ENCODE measurements at places on chromosomes 7 and 10.
A peak's percentile ranks its signal among the peaks of the same experiment; 100 is the strongest.

DNA sequence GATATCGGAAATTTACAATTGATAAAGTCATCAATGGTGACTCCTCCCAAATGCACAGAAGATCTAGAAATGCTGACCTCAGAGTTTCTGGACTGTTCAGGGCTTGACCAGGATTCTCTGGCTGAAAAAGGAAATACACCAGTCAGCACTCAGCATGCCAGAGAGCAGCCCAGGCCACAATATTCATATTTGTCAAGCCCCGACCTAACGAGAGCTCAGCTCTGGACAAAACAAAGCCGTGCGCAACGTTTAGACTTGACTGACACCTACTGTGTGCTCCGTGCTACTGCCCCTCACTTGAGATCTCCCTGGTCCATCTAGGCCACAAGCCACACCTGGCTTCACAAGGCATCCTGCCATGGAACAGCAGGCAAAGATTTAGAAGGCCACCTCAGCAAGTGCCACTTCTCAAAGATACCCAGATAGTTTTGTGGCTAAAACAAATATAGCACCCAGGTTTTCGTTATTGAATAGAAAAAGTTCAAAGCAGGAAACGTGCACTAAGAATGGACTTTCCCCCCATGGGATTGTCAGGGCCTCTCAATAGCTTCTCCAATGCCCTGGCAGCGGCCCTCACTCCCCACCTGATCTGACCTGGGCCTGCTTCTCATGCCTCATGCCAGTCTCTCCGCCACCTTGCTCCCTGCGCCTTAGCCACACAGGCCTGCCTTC, 218.3 kb downstream of the FAM107B start:
- no peak for DNase-seq

DNA sequence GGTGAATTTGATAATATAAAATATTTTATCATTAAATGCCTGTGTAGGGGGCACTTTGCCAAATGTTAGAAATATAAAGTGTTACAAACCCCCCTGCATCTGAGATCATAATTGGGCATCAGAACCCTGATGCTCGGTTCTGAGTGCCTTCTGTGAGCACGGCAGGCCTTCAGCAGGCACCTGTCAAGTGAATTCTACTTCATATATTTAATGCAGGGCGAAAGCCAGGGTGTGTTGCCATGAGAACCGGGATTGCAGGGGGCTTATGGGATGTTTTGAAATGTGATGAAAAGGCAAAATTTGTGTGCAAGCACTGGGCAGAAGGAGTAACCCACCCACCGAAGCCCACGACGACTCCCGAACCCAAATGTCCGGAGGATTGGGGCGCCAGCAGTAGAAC, 57.2 kb downstream of the MRC1 start:
- DNase-seq, result no peak

DNA sequence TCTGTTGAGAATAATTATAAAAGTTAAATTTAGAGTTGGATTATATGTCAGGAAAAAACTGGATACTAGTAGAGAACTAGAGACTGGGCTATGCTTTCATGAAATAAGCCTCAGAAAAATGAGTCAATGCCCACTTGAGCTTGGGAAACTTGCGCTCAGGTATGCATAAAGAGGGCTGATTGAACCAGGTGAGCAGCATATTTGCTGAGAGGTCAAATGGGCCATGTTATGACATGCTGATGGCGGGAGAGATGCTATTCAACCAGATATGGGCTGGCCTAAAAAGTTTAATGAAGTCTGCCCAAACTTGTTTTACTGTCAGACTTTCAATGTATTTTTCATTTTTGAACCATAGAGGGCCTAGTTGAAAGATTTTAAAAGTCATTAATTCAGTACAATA, 837.6 kb upstream of the GHITM start:
- DNase-seq, result no peak

DNA sequence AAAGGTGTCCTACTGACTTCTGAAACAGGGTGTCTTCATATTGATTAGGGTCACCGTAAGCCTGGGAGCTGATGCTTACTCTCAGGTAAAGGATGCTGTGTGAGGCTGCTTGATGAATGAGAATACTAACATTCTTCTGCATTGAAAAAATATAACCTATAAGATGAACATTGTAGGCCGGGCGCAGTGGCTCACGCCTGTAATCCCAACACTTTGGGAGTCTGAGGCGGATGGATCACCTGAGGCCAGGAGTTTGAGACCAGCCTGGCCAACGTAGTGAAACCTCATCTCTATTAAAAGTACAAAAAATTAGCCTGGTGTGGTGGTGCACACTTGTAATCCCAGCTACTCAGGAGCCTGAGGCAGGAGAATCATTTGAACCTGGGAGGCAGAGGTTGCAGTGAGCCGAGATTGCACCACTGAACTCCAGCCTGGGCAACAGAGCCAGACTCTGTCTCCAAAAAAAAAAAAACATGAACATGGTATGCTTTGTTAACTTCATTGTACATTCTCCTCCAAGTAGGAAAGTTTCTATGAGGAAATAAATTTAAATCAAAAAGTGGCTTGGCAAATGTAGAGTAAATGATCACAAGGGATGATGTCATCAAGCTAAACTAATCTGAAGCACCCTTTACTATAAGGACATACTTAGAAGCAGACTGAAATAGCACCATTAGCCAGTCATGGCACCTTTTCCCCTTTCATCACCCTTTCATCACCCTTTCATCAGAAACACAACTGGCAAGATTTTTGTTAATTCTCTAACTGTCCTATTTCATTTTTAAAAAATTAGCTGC, 1.5 kb upstream of the BRAF start:
- DNase-seq, result no peak

DNA sequence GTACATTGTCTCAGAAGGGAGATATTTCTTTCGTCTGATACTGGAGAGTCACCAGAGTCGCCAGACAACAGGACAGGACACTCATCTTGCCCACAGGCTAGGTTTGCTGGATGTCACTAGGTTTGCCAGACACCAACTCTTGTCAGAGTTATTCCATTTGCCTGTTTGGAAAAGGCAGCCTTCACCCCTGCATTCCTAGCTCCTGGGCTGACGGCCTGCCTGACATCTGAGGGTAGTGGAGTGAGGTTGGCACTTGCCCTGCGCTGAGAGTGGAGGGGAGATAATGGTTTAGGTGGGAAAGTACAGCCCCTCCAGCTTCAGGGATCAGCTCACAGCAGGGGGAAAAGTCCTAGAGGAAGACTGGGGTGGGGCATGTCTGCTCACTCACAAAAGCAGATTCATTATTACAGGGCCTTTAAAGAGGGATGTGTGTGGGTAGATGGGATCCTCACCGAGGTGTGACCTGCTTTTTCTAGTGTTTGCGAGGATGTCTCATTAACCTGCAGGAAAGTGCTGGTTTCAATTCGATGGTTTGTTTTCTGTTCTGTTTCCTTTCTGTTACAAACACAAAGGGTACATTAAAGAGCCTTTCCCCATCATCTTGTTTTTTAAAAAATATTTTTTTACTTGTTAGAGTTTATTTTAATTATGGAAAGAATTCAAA, 79.3 kb upstream of the TNS3 start:
- peak; percentile 3 for DNase-seq

- DNase-seq, result no peak
Measured at GRCh38 chr7:38685851-38686250, 54.7 kb upstream of the AMPH start.

- DNase-seq, result no peak
Measured at GRCh38 chr10:15781381-15781960, 61.7 kb upstream of the ITGA8 start.

DNA sequence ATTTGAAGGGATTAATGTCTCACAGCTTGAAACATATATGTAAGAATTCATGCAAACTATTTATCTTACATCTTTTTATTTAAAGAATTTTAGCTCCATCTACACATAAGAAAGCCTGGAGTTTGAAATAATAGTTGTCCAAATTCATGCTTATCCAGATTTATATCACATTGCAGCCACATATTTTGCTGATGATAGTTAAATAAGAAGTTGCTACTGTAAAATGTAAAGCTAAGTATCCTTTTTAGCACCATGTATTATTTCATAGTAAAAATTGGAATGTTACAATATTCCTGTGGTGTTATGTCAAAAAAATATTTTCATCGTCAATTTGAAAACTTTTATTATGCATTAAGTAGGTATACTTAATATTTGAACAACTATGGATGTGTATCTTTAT, 27.3 kb upstream of the UMAD1 start:
- DNase-seq, result no peak

DNA sequence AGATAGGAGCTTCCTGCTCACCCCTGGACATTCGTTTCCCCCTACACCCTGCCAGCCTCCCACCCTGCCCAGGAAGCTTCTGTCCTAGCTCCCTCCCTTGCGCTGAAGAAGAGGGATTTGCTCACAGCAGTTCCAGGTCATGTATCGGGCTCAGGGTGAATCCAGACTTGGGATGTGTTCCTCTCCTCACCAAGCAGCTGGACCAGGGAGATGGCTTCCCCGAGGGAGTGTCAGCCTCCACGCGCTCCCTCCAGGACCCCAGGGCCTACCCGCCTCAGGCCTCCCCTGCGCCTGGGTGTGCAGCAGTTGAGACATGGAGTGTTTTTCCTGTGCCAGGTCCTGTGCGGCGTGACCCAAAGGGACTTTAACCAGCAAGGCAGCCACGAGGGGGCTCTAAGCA, 435.6 kb upstream of the FOXK1 start:
- no peak for DNase-seq

DNA sequence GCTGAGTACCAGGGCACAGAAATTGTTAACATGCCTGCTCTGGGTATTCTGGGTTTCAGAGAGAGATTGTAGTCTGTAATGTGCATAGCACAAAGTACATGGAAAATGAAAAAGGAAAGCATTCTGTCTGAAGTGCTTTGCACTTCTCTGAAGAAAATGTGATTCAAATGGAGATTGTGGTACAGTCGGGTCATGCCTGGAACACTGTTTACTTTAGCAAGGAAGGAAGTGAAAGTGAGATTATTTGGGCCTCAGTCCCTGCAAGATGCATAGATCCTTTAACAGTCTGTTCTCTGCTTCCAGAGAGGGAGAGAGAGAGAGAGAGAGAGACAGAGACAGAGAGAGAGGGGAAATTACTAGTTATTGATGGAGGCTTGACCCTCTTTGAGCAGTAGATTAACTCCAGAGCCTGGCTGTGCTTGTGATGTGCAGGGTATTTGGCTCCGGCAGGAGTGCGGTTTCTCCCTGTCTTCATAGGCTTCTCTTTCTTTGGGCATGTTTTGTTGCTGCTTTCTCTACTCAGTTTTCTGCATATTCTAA, 5.4 kb downstream of the VWC2 start:
- no peak for DNase-seq

- DNase-seq, result peak; percentile 48
Measured at GRCh38 chr10:68560186-68560942, at the start of gene TET1. TSS of gene TET1 (plus strand) at chr10:68560337. CDS start at chr10:68572339, 12,002 bp downstream.

- no peak for DNase-seq
Measured at GRCh38 chr7:45704683-45705016, 130.5 kb downstream of the ADCY1 start.

DNA sequence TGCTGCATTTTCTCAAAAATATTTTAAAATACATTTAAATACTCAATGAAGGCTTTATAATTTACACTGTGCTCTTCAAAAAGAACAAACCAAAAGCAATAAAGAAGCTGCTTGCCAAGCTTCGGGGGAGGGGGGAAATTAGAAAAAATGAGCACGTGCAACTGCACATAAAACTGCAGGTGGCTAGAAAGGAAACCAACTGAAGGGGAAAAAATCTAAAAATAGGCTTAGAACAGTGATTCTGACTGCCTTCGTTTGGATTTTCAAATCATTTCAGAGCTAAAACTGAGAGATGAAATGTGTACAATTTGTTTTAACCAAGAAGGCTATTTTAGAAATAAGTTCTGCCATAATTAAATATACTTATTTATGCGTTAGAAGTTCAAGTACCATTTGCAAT, 61.4 kb downstream of the ABI1 start:
- DNase-seq, result no peak

- DNase-seq, result no peak
Measured at GRCh38 chr7:17732083-17732482, 208.2 kb downstream of the SNX13 start.

GRCh38 chr7:55366461-55367070, 1.4 kb downstream of the LANCL2 start:
- peak; percentile 19 for DNase-seq

DNA sequence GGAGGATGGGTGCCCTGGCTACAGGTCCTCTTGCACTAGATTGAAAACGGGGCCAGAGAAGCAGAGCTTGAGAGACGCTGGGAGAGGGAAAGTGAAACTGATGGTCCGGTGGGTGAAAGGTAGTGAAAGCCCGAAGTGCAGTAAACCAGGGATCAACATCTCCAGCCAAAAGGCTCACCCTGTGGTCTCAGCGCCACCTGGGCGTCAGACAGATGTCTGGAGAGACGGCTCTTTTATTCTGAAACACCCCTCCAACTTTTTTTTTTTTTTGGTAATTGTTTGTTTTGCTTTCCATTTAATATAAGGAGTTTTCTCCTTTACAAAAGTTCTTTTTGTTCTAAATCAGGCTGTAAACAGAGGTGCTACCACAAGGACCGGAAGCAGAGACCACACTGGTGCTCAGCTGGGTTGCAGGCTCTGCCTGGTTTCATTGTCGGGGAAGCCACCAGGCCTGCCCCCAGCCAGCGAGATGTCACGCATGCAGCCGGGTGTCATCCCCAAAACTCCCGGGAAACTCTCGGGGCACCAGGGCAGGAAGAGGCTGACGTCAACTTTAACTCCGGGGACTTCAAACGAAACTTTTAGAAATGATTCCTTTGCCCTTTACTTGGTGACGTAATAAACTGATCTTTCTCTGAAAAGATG, 11.2 kb downstream of the IL2RA start:
- DNase-seq, result no peak

DNA sequence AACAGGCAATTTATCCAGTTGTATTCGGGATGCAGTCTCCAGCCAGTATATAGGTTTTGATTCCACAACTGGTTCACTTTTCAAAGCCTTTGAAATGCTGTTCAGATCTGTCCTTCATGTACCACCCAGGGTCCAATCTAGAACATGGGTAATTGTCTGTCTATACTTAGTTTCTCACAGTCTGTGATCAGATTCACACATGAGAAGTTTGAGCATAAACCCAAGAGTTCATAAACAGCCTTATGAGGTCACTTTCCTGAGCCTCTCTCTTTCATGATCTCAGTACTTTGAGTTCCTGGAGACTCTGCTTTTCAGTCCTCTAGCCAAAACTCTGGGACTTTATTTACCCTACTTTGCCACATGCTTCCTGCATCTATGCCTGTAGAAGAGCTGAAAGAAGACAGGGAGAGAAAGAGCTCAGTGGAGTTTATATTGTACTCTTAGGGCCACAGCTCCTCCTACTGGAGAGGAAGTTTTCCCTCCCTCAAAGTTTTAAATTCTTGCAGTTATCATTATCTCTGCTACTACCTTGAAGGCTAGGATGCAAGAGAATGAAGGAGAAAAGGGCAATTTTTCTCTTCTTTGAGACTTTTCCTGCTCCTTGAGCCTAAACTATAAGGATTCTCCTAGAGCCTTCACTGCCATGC, 172.0 kb downstream of the ZEB1 start:
- peak; percentile 16 for DNase-seq
